LHCN-M2 (cell line): ENCODE measurements at places on chromosomes 12 and 14. TPM values are rescaled to one million over a fixed set of nuclear protein-coding genes. Genes with fewer than 3 reads are reported as not detected.
A peak's percentile ranks its signal among the peaks of the same experiment; 100 is the strongest.

DNA sequence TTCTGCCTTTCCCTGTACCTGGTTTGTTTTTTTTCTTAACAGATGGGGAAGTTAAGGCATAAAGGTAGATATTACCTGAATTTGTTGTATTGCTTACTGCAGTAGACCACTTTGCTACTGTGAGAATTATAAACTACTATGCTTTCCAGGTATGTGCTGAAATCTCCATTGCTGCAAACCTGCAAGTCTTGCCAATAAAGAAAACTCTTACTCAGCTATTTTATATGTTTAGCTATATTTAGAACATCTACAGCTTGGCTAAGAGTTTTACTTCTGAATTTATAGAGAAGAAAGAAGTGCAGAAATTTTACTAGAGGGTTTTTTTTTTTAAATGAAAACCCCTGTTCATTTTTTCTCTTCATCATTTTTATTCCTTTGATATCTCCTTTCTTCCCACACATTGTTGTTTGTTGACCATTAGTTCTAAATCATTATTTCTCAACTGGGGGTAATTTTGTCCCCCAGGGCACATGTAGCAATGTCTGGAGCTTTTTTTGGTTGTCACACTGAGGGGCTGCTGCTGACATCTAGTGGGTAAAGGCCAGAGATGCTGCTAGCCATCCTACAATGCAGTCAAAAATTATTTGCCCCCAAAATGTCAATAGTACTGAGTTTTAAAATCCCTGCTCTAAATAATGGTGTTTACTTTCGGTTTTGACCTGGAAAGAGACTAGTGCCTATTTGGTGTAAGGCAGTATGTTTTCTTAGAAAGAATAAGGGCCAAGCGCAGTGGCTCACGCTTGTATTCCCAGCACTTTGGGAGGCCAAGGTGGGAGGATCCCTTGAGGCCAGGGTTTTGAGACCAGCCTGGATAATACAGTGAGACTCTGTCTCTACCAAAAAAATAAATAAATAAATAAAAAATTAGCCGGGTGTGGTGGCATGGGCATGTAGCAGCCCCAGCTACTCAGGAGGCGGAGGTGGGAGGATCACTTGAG is 48.6 kb downstream of the PCNX1 start:
- peak; percentile 44 for DNase-seq

GRCh38 chr12:38350342-38351174 is 34.0 kb downstream of the ALG10B start:
- no peak for DNase-seq

GRCh38 chr12:64400041-64400440 is 4.2 kb upstream of the XPOT start:
- DNase-seq = peak; percentile 81

- no peak for DNase-seq
These were observed 42.1 kb downstream of the CIT start for GRCh38 chr12:119835068-119835467.

DNA sequence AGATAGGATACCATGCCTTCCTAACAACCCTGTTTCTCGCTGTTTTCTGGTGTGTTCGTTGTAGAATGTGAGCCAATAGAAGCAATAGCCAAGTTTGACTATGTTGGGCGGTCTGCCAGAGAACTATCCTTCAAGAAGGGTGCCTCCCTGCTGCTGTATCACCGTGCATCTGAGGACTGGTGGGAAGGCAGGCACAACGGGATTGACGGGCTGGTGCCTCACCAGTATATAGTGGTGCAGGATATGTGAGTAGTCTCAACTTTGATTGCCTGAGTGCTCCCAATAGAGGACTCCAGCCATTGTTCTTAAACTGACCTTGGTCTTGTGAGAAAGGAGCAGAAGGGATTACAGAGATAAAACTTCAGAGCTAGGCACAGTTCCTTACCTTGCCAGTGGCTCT is 96.2 kb downstream of the KICS2 start:
- no peak for DNase-seq

GRCh38 chr14:99590746-99591555 is 13.1 kb downstream of the CCDC85C start:
- peak; percentile 55 for DNase-seq

GRCh38 chr12:83841620-83842019 is 1071.0 kb downstream of the SLC6A15 start:
- DNase-seq = no peak

DNA sequence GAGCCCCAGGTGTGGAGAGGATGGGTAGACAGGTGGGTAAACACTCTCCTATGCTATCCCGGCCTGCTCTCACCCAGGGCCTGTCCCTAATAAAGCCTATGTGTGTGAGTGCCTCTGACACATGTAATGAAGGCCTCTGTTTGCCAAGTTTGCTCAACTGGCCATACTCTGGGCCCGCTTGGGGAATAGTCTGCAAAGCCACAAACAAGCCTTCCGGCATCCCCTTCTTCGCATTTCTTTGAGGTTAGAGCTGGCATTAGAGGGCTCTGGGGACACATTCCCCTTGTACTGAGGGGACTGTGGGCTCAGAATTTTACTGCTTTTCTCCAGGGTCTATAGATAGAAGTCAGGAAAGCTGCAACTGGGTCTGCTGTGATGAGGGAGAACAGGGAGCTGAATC is 240.5 kb downstream of the C12orf75 start:
- no peak for DNase-seq

DNA sequence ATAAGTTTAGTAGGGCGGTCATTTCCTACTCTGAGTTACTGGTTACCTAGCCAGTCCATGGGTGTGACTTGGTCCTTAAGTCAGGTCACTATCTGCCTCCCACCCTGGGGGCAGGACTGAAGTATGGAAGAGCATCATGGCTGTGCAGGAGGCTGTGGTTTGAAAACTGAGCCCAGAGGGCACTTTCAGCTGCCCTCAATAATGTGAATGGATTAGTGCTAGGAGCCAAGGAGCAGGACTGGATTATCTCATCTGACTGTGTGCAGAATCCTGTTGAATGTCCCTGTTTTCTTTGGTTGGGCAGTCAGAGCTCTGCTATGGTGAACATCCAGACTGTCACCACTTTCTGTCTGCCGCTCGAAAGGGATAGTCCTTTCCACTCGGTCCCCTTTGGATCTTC is 1.6 kb downstream of the ATXN7L3B start:
- DNase-seq = peak; percentile 24

- no peak for DNase-seq
These were observed 79.0 kb downstream of the PRIMA1 start for GRCh38 chr14:93709249-93709648.

GRCh38 chr14:83638748-83639504 is 1891.0 kb upstream of the FLRT2 start:
- DNase-seq = no peak

DNA sequence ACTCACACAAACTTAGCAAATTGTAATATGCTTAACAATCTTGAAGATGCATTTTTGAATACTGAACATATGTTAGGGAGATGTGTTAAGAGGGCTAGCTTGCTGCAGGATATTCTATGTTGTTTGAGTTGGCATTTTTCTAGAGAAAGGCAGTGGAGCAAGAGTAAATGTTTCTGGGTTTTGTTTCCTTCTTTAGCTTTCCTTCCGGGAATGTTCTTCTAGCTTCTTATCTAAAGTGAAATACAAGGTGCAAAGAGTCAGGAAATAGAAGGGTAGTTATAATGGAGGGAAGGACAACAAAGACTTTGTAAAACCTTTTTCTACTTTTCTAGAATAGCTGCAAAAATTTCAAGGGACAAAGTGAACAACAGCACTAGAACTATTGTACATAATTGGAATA is 77.6 kb upstream of the KCNH3 start:
- no peak for DNase-seq

GRCh38 chr12:53047221-53048032 is 2.4 kb upstream of the TNS2 start:
- peak; percentile 70 for DNase-seq

GRCh38 chr12:121093487-121093891 is 39.2 kb upstream of the P2RX7 start:
- no peak for DNase-seq

- no peak for DNase-seq
These were observed 31.3 kb downstream of the DMAC2L start for GRCh38 chr14:50343434-50343833.

Gene TAS2R46
- 0.11 and 0.13 TPM in 2 replicates for total RNA-seq

Gene GALNT8
- total RNA-seq = not detected in 2 replicates

Gene SOAT2
- not detected in 2 replicates for total RNA-seq

Gene SLC6A12
- total RNA-seq = not detected in 2 replicates

Gene OAS2
- 2.9 and 9.9 TPM in 2 replicates for total RNA-seq

Gene KCNA5
- total RNA-seq = not detected in 2 replicates

Gene FZD10
- not detected in 2 replicates for total RNA-seq

Gene ARF6
- 67.7 and 73.2 TPM in 2 replicates for total RNA-seq

Gene FGD4
- 5.6 and 8.1 TPM in 2 replicates for total RNA-seq

Gene JPH4
- not detected in 2 replicates for total RNA-seq

Gene AHNAK2
- 65.9 and 88.2 TPM in 2 replicates for total RNA-seq
